ENCODE measurements at places on chromosomes 1 and 21. TPM values are rescaled to one million over a fixed set of nuclear protein-coding genes. Genes with fewer than 3 reads are reported as not detected.
A peak's percentile ranks its signal among the peaks of the same experiment; 100 is the strongest.

DNA sequence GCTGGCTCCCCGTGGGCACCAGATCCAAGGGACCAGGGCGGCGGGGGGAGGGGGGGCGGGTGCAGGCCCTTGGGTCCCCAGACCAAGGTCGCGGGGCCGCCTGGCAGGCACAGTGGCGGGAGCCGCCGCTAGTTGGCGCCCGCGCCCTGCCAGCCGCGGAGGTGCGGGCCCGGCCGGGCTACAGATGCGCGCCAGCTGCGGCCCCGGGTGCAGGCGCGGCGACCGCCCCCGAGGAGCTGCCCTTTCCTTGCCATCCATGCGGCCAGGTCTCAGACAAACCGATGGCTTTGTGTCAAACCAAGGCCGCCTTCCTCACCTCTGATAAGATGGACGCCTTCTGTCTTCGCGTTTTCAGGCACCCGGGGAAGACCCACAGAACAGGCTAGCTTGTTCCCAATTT is 2.2 kb upstream of the RUNX3 start:
- H3K27me3 ChIP-seq: peaks cover 53% of the 10 kb centered on the region
- H3K4me1 ChIP-seq: peaks cover 48% of the 10 kb centered on the region
- DNase-seq: peak; percentile 37
- no peaks in the 10 kb centered on the region for H3K36me3 ChIP-seq
- no peak overlapping the region for H3K4me3 ChIP-seq
- H3K27ac ChIP-seq: no peak overlapping the region

DNA sequence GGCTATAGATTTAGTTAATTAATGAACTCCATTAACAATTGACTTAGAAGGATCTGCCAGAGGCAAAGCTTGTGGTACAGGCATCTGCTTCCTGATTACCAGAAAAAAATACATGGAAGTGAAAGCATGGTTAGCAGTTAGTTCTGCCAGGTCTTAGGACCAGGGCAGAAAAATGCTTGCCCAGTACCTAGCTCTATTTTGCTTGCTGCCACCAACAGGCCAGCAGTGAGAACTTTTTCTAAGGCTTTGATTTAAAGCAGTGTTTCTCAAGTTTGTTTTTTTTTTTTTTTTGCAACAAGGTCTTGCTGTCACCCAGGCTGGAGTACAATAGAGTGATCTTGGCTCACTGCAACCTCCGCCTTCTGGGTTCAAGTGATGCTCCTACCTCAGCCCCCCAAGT is 16.4 kb upstream of the MTF1 start:
- peaks cover 82% of the 10 kb centered on the region for H3K36me3 ChIP-seq
- no peak overlapping the region for H3K4me3 ChIP-seq
- DNase-seq: no peak
- no peaks in the 10 kb centered on the region for H3K27me3 ChIP-seq
- no peaks in the 10 kb centered on the region for H3K4me1 ChIP-seq

GRCh38 chr1:173529106-173529505 is 52.0 kb downstream of the PRDX6 start:
- no peaks in the 10 kb centered on the region for H3K27me3 ChIP-seq
- no peak for DNase-seq
- H3K36me3 ChIP-seq: no peaks in the 10 kb centered on the region
- H3K4me3 ChIP-seq: no peak overlapping the region
- H3K27ac ChIP-seq: no peak overlapping the region

- H3K36me3 ChIP-seq: no peaks in the 10 kb centered on the region
- no peaks in the 10 kb centered on the region for H3K27me3 ChIP-seq
- no peak for DNase-seq
- H3K27ac ChIP-seq: no peak overlapping the region
- H3K4me3 ChIP-seq: no peak overlapping the region
Observed at GRCh38 chr1:230333590-230334446, 92.3 kb downstream of the PGBD5 start.

DNA sequence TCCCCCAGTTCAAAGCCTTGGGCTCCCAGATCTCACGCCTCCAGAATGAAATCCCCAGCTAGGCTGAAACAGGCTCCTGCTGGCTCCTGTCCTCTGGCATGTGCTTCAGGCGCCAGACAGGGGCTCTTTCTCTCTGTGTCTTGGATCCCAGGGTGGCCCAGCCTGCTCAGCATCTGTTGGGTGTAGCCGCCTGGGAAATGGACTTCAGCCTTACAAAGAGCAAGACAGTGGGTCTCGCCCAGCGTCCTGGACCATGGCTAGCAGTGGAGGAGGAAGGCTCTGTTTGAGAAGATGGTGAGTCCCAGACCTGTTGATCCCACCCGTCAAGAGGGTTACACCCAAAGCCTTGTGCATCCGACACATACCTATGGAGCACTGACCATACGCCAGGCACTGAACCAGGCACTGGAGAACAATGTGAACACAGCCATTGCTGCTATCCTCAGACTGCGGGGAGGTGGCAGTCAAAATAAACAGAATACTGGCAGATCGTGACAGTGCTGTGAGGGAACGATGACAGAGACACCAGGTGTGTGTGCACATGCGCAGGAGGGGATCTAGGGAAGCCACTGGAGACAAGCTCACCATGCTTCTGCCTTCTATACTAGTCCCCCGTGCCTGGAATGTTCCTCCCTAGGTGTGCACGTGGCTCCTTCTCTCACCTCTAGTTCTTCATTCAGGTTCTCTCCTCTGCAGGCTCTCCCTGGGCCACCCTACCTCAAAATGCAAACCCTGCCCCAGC is 93.0 kb upstream of the GCLM start:
- H3K27me3 ChIP-seq: no peaks in the 10 kb centered on the region
- no peak overlapping the region for H3K27ac ChIP-seq
- H3K4me3 ChIP-seq: no peak overlapping the region

- DNase-seq: no peak
- H3K36me3 ChIP-seq: no peaks in the 10 kb centered on the region
- no peak overlapping the region for H3K4me3 ChIP-seq
- no peaks in the 10 kb centered on the region for H3K4me1 ChIP-seq
- H3K27ac ChIP-seq: no peak overlapping the region
Observed at GRCh38 chr21:33748903-33749302, 106.6 kb downstream of the ITSN1 start.

DNA sequence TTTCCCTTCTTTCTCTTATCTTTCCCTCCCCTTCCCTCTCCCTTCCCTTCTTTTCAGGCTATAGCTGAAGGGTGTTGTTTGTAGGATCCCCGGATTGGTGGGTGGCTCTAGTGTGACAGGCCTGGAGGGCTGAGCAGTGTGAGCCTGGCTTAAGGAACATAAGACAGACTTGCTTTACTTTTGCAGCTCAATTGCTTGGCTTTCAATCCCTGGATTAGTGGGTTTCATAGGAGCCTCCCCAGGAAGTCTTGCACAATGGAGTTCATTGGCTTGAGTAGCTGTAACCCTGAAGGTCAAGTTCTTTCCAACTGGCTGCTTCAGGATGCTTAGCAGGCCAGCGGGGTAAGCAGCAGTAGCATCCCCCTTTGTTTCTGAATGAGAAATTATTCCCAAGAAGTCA is 126.7 kb downstream of the CAMTA1 start:
- no peak overlapping the region for H3K4me3 ChIP-seq
- H3K4me1 ChIP-seq: no peaks in the 10 kb centered on the region
- no peaks in the 10 kb centered on the region for H3K36me3 ChIP-seq
- no peaks in the 10 kb centered on the region for H3K27me3 ChIP-seq

The CLSTN1 gene
- 5.3 TPM for polyA plus RNA-seq
